ENCODE measurements at places on chromosomes 12 and 14. TPM values are rescaled to one million over a fixed set of nuclear protein-coding genes. Genes with fewer than 3 reads are reported as not detected.

Gene CORO1C
- total RNA-seq: 30.9 TPM

DNA sequence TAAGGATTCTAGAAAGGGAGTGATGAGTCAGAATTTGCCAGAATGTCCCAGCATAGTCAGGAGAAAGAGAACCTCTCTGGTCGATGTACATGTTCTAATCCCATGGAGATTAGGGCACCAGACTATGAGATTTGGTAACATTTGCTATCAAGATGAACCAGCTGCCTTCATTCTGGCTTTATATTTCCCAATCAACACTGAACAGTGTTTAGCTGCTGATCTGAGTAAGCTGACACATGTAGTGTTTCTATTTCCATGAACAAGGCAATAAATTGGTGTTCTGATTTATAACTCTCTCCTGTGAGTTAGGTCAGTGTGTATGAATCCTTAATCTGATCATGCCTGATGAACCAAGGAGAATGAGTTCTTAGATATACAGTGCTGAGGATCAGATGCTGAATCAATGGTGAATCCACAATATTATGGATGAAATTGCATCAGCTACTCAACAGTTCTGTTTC lies 158.0 kb upstream of the AMIGO2 start:
- DNase-seq: no peak
- H3K4me3 ChIP-seq: no peak overlapping the region
- H3K36me3 ChIP-seq: peaks cover 65% of the 10 kb centered on the region

Gene POTEG
- total RNA-seq: not detected

GRCh38 chr14:31122921-31123320 lies 84.7 kb downstream of the HECTD1 start:
- peaks cover 24% of the 10 kb centered on the region for H3K4me1 ChIP-seq
- no peak overlapping the region for H3K4me3 ChIP-seq

Gene IL26
- 2.3 TPM for total RNA-seq

- no peak overlapping the region for H3K27ac ChIP-seq
- peaks cover 46% of the 10 kb centered on the region for H3K36me3 ChIP-seq
- H3K4me3 ChIP-seq: no peak overlapping the region
- H3K4me1 ChIP-seq: peaks cover 13% of the 10 kb centered on the region
- no peak for DNase-seq
- H3K27me3 ChIP-seq: no peaks in the 10 kb centered on the region
Measured at GRCh38 chr12:19498099-19498498, 58.8 kb downstream of the AEBP2 start.

DNA sequence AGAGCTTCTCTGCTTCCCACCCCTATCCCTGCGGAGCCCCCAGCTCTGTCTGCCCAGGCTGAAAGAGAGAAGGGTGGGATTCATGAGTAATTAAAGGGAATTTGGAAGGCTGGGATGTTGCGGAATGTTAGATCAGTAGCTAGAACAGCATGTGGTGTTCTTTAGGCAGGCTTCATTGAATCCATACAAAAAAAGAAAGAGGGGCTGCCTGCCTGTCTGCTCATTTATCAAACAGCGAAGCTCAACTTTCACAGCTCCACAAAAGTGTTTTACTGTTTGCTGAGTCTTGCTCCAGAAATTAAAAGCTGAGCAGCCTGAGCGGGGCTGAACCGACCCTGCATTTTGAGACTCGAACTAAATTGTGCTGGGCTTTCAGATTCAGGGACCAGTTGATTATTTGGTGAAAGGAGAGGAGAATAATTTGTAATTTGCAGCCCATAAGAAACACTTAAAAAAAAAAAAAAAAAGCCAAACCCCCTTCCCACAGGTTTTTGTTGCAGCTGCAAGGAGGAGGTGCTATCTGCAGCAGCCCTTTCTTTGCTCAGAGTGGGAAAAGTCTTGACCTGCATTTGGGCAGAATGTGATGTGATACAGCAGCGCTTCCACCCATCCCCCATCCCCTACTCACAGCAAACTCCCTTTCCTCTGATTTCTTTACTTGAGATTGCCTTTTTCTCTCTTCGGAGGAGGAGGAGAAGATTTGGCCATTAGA lies 89.7 kb downstream of the RFX4 start:
- DNase-seq: no peak
- peaks cover 36% of the 10 kb centered on the region for H3K27me3 ChIP-seq
- no peak overlapping the region for H3K27ac ChIP-seq
- H3K4me1 ChIP-seq: no peaks in the 10 kb centered on the region
- H3K4me3 ChIP-seq: no peak overlapping the region

Gene ACVRL1
- total RNA-seq: not detected

- H3K27me3 ChIP-seq: no peaks in the 10 kb centered on the region
- H3K4me1 ChIP-seq: no peaks in the 10 kb centered on the region
- H3K4me3 ChIP-seq: no peak overlapping the region
- H3K27ac ChIP-seq: no peak overlapping the region
Measured at GRCh38 chr14:68440820-68441219, 352.0 kb downstream of the ZFP36L1 start.

Data from activated CD4-positive, alpha-beta memory T cell treated with anti-CD3 and anti-CD28 coated beads, Interleukin-2, amount 10 ng/mL, durations not matched to agents 7 days and 5 days (primary cell).